ENCODE measurements at places on chromosomes 12 and 14. TPM values are rescaled to one million over a fixed set of nuclear protein-coding genes. Genes with fewer than 3 reads are reported as not detected.

GLI1 gene
- 1.8 TPM for total RNA-seq

- no peak overlapping the region for H3K4me3 ChIP-seq
- H3K36me3 ChIP-seq = no peaks in the 10 kb centered on the region
- no peaks in the 10 kb centered on the region for H3K27me3 ChIP-seq
- no peaks in the 10 kb centered on the region for H3K4me1 ChIP-seq
- H3K27ac ChIP-seq = no peak overlapping the region
Observed at GRCh38 chr14:74952697-74953484, 2.5 kb downstream of the PGF start.

DNA sequence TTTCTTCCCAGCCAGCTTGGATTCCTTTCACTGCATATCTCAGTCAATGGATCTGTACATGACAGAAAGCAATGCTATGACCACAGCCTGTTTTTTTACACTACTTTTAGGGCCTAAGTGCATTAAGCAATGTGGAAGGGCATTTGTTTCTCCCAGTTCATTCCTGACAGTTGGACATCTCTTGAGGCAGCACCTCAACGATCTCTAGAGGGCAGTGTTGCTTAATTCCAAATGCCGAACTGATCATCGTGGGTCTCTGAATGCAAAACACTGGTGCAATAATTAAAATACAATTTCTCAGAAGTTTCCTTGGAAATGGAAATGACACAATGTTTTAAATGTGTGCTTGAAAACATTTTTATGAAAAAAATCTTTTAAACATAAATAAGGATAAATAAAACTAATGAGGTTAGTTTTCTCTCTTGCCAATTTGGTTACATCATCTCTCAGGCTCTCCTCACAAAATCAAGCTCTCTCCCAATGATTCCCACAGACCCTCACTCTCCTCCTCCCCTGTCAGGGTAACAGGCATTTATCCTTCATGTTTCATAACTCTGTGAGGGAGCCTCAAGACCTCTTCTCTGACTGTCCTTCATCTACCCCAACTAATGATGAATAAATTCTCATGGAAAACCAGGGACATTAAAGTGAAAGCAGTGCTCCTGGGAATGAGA lies 192.4 kb upstream of the SLC16A7 start:
- H3K27ac ChIP-seq = no peak overlapping the region
- no peak overlapping the region for H3K4me3 ChIP-seq
- peaks cover 5% of the 10 kb centered on the region for H3K4me1 ChIP-seq

GRCh38 chr14:100660882-100661635 lies 65.6 kb upstream of the DLK1 start:
- H3K4me1 ChIP-seq = peaks cover 14% of the 10 kb centered on the region
- H3K27ac ChIP-seq = no peak overlapping the region

DNA sequence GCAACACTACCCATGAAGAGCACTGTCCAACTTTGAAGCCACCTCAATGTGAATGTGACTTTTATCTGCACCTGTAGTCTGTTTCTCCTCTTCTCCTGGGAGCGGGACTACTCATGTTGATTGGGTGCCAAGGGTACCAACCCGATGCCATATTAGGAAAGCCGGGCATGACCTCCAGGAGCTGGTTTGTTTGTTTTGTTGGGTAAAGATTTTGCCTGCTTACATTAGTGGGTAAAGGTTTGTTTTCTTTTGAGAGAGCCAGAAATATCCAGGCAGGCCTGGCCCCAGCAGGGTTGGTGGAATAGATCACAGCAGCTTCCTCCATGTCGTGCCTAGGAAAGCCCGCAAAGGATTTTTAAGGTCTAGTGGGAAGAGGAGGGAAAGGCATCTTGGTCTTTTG lies 19.7 kb upstream of the ITPK1 start:
- no peaks in the 10 kb centered on the region for H3K27me3 ChIP-seq
- H3K4me1 ChIP-seq = no peaks in the 10 kb centered on the region
- DNase-seq = no peak
- H3K36me3 ChIP-seq = no peaks in the 10 kb centered on the region
- no peak overlapping the region for H3K4me3 ChIP-seq

DNA sequence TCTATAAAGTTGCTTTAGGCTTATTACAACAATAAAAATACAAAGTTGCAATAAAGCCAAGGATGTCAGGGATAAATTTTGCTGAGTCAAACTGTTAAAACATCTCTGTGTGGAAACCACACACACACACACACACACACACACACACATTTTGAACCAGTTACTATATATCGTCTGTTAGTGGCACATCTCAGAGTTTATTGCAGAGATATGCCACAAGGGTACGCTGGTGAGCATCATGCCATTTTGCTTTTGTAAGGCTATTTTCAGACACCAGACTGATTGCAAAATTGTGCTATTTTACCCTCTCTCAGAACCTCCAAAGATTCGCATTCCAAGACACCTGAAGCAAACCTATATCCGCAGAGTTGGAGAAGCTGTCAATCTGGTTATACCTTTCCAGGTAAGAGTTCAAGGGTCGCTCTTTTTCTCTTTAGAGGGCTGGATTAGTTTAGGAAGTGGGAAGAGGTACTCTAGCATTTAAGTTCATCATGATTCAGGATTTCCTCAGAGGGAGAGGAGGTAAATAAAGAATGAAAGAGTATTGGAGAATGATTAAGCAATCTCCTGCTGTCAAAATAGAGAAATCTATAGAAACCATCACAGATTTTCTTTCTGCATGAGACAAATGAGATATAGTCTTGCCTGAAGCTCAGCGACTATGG lies 27.3 kb upstream of the CHPT1 start:
- no peaks in the 10 kb centered on the region for H3K27me3 ChIP-seq
- no peak overlapping the region for H3K4me3 ChIP-seq
- H3K4me1 ChIP-seq = no peaks in the 10 kb centered on the region
- H3K36me3 ChIP-seq = no peaks in the 10 kb centered on the region
- no peak for DNase-seq
